ENCODE measurements at places on chromosomes 13 and 19.

GRCh38 chr13:112733112-112733511, 43.3 kb downstream of the ATP11A start:
- peaks cover 6% of the 10 kb centered on the region for H3K27me3 ChIP-seq
- H3K4me1 ChIP-seq: peaks cover 41% of the 10 kb centered on the region
- H3K36me3 ChIP-seq: peaks cover 14% of the 10 kb centered on the region
- no peak for DNase-seq

DNA sequence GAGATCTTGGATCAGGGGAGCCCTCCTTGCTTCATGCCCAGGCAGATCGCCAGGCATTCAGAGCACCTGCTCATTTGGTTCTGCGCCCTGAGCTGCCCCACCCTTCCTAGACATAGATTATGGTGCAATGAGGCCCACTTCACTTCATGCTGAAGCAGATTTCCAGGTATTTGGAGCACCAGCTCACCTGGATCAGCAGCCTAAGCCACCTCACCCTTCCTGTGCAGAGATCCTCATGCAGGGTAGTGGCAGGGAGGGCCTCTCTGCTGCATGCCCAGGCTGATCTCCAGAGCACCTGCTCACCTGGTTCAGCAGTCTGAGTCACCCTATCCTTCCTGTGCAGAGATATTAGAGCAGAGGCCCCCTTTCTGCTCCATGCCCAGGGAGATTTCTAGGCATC, 1966.1 kb downstream of the PCDH9 start:
- no peaks in the 10 kb centered on the region for H3K27me3 ChIP-seq
- no peak for DNase-seq
- H3K4me3 ChIP-seq: no peak overlapping the region
- no peaks in the 10 kb centered on the region for H3K36me3 ChIP-seq

DNA sequence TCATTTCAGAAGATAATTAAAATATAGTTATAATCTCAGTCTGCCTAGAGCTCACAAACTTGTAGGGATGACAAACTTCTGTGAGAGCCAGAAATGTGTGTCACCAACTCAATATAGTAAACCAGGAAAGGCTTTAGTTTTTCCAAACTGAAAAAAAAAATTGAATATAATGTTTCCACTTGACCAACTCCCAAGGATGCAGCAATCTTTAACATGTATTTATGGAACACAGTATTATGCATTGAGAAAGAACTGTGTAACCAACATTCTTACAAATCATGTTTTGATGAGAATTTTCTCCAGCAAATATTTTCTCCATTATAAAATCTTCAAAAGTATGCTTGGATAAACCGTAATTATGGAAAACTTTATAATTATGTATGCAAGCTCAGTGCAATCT, 50.1 kb upstream of the KLF12 start:
- H3K27ac ChIP-seq: no peak overlapping the region
- H3K27me3 ChIP-seq: no peaks in the 10 kb centered on the region
- no peak overlapping the region for H3K4me3 ChIP-seq
- no peaks in the 10 kb centered on the region for H3K36me3 ChIP-seq
- no peak for DNase-seq

DNA sequence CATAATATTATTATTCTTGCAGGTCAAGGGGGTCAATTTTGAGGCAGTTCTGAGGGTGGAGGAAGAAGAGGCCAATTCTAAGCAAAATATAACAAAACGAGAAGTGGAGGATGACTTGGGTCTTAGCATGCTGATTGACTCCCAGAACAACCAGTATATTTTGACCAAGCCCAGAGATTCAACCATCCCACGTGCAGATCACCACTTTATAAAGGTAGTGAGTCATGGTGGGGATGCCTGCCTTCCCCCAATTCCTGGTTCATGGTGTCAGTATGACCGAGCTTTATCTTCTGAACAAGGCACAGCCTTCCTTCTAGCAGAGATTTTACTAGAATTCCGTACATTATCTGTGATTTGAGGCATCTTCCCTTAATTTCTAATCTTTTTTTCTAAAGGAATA, 9.4 kb upstream of the DCUN1D2 start:
- no peak overlapping the region for H3K4me3 ChIP-seq
- no peak overlapping the region for H3K27ac ChIP-seq
- no peaks in the 10 kb centered on the region for H3K27me3 ChIP-seq
- peaks cover 12% of the 10 kb centered on the region for H3K4me1 ChIP-seq
- peaks cover 57% of the 10 kb centered on the region for H3K36me3 ChIP-seq

- H3K4me3 ChIP-seq: no peak overlapping the region
- peaks cover 2% of the 10 kb centered on the region for H3K4me1 ChIP-seq
- H3K27me3 ChIP-seq: no peaks in the 10 kb centered on the region
- H3K27ac ChIP-seq: no peak overlapping the region
- H3K36me3 ChIP-seq: no peaks in the 10 kb centered on the region
- DNase-seq: no peak
These were observed 83.6 kb upstream of the ARHGEF7 start for GRCh38 chr13:111031531-111031961.

DNA sequence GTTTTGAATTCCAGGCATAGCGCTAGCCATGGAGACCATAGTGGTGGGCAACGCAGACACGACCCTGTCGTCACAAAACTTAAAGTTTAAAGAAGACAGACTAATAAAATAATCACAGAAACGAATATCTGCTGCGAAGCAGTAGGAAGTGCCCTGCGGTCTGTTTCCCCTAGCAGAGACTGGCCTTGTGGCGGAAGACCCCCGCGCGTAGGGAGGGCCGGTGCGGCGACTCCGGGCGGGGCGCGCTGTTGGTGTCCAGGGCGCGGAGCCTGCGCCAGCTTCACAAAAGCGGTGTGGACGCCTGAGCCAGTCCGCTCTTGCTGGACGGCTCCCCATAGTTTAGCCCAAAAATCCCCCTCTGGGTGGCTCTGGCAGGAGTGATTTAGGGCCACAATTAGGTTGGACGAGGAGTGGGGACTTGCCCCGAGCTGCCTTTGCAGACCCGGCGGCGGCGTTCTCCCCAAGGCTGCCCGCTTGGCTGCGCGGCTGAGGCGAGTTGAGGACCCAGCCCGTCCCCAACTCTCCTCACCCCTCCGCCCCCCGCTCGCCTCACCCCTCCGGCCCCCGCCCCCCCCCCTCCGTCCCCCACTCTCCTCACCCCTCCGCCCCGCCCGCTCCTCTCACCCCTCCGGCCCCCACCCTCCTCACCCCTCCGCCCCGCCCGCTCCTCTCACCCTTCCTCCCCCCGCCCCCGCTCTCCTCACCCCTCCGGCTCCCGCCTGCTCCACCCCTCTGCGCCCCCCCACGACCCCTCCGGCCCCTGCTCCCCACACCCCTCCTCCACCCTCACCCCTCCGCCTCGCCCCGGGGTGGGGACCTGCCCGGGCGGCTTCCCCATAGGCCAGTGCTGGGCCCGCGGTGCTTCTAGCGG, 14.2 kb upstream of the LATS2 start:
- H3K4me1 ChIP-seq: peaks cover 58% of the 10 kb centered on the region
- H3K27ac ChIP-seq: peak overlapping the region; percentile 96
- H3K36me3 ChIP-seq: no peaks in the 10 kb centered on the region
- peaks cover 12% of the 10 kb centered on the region for H3K27me3 ChIP-seq
- peak; percentile 75 for DNase-seq

GRCh38 chr13:74006666-74007065, 127.5 kb downstream of the KLF12 start:
- no peak overlapping the region for H3K4me3 ChIP-seq
- H3K27me3 ChIP-seq: no peaks in the 10 kb centered on the region
- H3K27ac ChIP-seq: no peak overlapping the region
- DNase-seq: no peak

GRCh38 chr19:48970923-48971395, 5.8 kb downstream of the FTL start:
- H3K27me3 ChIP-seq: peaks cover 7% of the 10 kb centered on the region
- H3K36me3 ChIP-seq: peaks cover 19% of the 10 kb centered on the region
- H3K27ac ChIP-seq: no peak overlapping the region
- DNase-seq: peak; percentile 89

- no peak for DNase-seq
- H3K4me3 ChIP-seq: no peak overlapping the region
- H3K27ac ChIP-seq: no peak overlapping the region
- no peaks in the 10 kb centered on the region for H3K36me3 ChIP-seq
- H3K27me3 ChIP-seq: no peaks in the 10 kb centered on the region
- no peaks in the 10 kb centered on the region for H3K4me1 ChIP-seq
These were observed 36.5 kb downstream of the TDRD3 start for GRCh38 chr13:60433505-60433904.

- H3K27ac ChIP-seq: no peak overlapping the region
- H3K4me3 ChIP-seq: no peak overlapping the region
- H3K36me3 ChIP-seq: no peaks in the 10 kb centered on the region
- no peak for DNase-seq
These were observed 241.3 kb downstream of the SLITRK6 start for GRCh38 chr13:85557691-85558467.

DNA sequence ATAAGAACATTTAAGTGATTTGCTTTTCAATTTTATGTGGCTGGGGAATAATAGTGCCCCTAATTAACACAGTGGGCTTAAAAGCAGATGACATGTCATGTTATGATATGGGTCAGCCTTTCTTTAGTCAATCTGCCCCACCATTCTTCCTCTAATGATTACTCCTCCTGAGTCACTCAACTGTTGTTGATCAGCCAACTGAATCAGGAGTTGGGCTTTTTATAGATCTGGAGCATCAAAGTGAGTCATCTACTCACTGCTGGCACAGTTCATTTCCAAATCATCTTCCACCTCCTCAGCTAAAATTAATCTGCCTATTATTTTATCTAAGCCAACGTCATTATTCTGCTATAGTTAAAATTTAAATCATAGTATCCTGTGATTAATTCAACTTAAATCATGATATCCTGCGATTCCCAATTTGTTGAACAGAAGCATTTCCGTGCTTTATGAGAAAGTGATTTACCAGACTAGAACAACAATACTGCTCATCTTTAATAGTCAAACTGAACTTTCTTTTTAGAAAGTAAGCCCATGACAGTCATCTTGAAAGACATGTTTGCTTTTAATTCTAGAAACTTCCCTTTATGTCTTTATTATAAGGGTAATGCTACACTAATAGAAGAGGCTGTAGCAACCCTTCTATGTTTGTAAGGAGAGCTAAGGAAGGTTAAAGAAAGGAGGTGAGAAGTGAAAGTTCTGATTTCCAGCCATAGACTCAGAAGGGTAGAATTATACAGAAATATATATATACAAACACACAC, 551.4 kb downstream of the TBC1D4 start:
- H3K4me1 ChIP-seq: peaks cover 6% of the 10 kb centered on the region
- no peaks in the 10 kb centered on the region for H3K36me3 ChIP-seq
- no peak for DNase-seq
- no peak overlapping the region for H3K4me3 ChIP-seq
- no peak overlapping the region for H3K27ac ChIP-seq

DNA sequence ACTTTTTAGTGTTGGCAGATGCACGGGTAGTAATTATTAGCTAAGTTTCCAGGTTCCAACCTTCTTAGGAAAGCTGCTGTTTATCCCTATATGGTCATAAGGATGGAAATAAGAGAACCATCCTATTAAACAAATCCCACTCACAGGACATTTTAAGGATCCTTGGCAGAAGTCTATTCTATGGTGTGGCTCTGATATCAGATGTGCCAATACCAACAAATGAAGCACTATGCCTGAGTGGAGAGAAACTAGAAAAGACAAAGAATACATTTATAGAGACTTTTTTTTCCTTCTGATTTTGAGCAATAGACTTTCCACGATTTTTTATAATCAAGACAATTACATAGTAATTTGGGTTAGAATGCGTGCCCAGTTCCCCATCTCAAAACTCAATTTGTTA, 12.6 kb downstream of the PCDH17 start:
- no peaks in the 10 kb centered on the region for H3K4me1 ChIP-seq
- no peak overlapping the region for H3K4me3 ChIP-seq
- no peaks in the 10 kb centered on the region for H3K36me3 ChIP-seq
- no peak overlapping the region for H3K27ac ChIP-seq

DNA sequence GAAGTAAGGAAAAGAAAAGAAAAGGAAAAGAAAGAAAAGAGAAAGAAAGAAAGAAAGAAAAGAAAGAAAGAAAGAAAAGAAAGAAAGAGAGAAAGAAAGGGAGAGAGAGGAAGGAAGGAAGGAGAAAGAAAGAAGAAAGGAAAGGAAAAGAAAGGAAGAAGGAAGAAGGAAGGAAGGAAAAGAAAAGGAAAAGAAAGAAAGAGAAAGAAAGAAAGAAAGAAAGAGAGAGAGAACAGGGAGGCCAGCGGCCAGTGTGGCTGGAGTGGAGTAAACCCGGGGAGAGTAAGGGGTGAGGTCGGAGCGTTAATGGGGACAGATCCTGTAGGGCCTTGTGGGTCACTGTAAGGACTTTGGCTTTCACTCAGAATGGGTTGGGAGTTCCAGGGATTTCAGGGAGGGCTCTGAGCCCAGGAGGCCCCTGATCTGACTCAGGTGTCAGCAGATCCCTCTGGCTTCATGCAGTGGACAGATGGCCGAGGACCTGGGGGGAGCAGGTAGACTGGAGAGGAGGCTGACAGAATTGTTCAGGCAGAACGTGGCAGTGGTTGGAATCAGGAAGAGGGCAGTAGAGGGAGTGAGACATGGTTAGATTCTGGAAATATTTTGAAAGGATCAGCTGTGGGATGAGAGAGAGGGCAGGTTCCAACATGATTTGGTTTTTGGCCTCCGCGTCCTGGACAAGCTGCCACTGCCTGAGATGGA, 19.8 kb upstream of the FXYD3 start:
- H3K27ac ChIP-seq: no peak overlapping the region
- no peak overlapping the region for H3K4me3 ChIP-seq
- H3K27me3 ChIP-seq: peaks cover 10% of the 10 kb centered on the region
- DNase-seq: no peak
- no peaks in the 10 kb centered on the region for H3K4me1 ChIP-seq
- H3K36me3 ChIP-seq: no peaks in the 10 kb centered on the region

GRCh38 chr13:35886332-35887114, 244.7 kb downstream of the DCLK1 start:
- peaks cover 3% of the 10 kb centered on the region for H3K27me3 ChIP-seq
- no peak overlapping the region for H3K4me3 ChIP-seq
- H3K36me3 ChIP-seq: no peaks in the 10 kb centered on the region
- no peak for DNase-seq
- no peak overlapping the region for H3K27ac ChIP-seq

GRCh38 chr13:45300190-45300985, 40.6 kb downstream of the TPT1 start:
- H3K4me3 ChIP-seq: no peak overlapping the region
- H3K4me1 ChIP-seq: peaks cover 12% of the 10 kb centered on the region
- peaks cover 10% of the 10 kb centered on the region for H3K27me3 ChIP-seq
- DNase-seq: no peak
- H3K36me3 ChIP-seq: no peaks in the 10 kb centered on the region

DNA sequence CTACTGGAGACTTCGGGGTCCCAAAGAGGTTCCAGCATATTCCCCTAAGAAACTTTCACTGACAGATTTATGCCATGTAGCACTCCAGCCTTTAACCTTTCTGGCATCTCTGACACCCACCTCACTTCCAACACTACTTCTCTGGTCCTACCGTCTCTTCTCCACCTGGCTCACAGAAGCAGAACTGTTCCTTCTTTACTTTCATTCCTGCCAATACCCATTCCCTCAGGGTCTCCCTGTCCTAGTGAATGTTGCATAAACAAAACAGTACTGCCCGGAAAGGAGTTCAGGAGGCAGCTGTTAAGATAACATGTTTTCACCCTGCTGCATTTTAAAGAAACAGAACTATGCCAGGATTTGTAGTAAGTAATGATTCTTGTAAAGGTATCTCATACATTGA, 136.0 kb upstream of the MIR17HG start:
- H3K27me3 ChIP-seq: no peaks in the 10 kb centered on the region
- H3K27ac ChIP-seq: no peak overlapping the region
- H3K4me3 ChIP-seq: no peak overlapping the region
- no peak for DNase-seq
- H3K36me3 ChIP-seq: no peaks in the 10 kb centered on the region

GRCh38 chr13:79246578-79246949, 159.5 kb downstream of the RBM26 start:
- no peak overlapping the region for H3K4me3 ChIP-seq
- H3K4me1 ChIP-seq: no peaks in the 10 kb centered on the region
- H3K27ac ChIP-seq: no peak overlapping the region
- H3K27me3 ChIP-seq: peaks cover 2% of the 10 kb centered on the region
- DNase-seq: no peak

- DNase-seq: no peak
- H3K4me1 ChIP-seq: peaks cover 2% of the 10 kb centered on the region
- no peak overlapping the region for H3K27ac ChIP-seq
These were observed 7.2 kb upstream of the PTGER1 start for GRCh38 chr19:14482172-14482941.
